ENCODE measurements at places on chromosomes 12 and 14.

GRCh38 chr12:14460212-14460841 is 94.8 kb downstream of the ATF7IP start:
- no peak for DNase-seq

DNA sequence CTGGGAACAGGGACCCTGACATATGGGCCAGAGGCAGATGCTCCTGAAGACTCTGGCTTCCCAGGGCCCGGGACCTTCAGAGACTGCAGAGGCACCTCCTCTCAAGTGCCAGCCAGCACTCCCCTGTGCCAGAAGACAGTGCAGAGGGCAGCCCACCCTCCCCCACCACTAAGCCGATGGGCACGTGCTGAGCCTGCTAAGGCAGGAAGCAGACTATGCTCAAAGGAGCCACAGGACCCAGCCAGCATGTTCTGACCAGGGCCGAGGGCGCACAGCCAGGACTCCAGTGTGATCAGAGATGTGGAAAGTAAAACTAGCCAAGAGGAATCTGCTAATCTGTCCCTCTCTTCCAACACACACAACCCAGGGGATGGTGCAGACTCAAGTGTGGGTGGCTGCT is 29.8 kb downstream of the DIO3 start:
- no peak for DNase-seq

GRCh38 chr12:55001198-55001868 is 16.8 kb upstream of the TESPA1 start:
- DNase-seq: no peak

- DNase-seq: peak; percentile 13
Observed at GRCh38 chr12:55188974-55189556, 31.8 kb upstream of the OR10A7 start.

- DNase-seq: no peak
Observed at GRCh38 chr14:33369041-33369440, 430.4 kb downstream of the NPAS3 start.

GRCh38 chr12:16407346-16407745 is 59.9 kb downstream of the MGST1 start:
- no peak for DNase-seq

- DNase-seq: no peak
Observed at GRCh38 chr12:116692605-116693004, 45.3 kb downstream of the SPRING1 start.

DNA sequence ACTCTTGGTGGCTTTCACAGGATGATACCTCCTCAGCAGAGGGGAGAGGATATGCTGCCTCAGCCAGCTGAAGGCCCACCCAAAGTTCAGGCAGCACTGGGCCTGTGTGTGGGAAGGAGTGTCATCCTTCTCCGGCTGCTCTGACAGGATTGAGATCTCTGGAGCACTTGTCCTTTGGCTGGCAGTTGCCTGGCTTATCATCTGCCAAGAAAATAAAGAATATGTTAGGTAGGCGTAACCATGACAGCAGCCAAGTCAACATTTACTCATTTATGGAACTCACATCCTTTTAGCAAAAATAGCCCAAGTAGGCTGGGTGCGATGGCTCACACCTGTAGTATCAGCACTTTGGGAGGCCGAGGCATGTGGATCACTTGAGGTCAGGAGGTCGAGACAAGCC is 68.5 kb downstream of the PPFIBP1 start:
- no peak for DNase-seq

- DNase-seq: no peak
Observed at GRCh38 chr12:31586728-31587127, 4.2 kb downstream of the DENND5B start.

DNA sequence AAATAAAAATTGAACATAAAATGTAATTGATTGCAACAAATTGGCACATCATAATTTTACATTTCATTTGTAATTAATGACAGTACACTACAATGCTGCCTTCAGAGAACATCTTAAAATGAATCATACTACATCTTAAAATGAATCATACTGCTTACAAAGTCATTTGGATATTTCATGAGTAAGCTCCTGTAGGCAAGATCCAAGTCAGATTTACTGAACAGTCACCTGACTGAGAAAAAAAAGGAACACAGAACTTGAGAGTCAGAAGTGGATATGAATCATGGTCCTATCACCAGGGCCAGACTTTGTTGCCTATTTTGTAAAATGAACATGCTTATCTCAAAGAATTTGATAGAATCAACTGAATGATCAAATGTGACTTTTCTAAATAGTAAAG is 32.7 kb upstream of the FBLN5 start:
- DNase-seq: no peak

- no peak for DNase-seq
Observed at GRCh38 chr14:89531661-89532335, 114.8 kb upstream of the FOXN3 start.

GRCh38 chr12:46661110-46661845 is 164.5 kb downstream of the SLC38A4 start:
- no peak for DNase-seq

- DNase-seq: no peak
Observed at GRCh38 chr12:120286768-120287490, 4.8 kb downstream of the RNU4-2 start.

DNA sequence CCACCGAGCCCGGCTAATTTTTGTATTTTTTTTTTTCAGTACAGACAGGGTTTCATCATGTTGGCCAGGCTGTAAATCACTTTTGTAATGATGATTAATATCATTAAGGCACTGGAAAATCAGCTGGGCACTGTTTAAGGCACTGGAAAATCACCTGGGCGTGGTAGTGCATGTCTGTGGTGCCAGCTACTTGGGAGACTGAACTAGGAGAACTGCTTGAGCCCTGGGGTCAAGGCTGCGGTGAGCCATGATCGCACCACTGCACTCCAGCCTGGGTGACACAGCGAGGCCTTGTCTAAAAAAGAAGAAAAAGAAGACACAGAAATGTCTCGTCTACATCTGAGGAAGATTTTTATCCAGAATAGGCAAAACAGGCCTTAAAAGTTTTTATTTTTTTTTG is 12.7 kb downstream of the SLC11A2 start:
- no peak for DNase-seq

DNA sequence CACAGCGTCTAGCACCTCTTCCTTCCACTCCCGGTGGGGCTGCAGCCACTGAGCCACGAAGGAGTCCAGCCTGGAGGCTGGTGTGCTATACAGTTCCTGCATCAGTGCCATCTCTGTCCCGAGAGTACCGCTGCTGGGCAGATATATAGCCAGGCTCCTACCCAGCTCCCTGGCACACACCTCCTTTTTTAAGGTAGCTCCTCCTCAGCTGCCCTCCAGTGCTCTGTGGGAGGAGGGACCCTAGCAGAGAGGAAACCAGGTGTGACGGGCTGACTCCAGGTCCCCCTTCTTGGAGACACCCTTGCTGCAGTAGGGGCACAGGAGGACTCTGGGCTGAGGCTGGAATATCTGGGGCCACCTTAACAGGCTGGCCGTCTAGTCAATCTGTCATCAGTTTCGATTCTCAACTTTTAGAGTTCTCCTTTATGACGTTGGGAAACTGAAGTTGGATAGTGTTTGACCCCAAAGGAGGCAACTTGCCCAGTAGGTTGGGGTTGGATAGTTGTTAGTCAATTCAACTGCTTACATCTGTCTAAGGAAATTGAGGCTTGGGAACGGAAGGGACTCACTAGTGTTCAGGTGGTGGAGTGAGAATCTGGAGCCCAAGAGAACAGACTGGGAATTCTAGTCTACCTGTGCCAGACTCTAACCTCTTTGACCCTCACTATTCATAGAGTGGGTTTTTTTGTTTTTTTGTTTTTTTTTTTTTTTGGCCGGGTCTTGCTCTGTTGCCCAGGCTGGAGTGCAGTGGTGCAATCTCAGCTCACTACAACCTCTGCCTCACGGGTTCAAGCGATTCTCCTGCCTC is at the start of gene OASL:
OASL (minus strand) TSS at position 386 of the 808 bp plus-strand sequence; CDS start at position 111, 275 bp downstream.
- peak; percentile 39 for DNase-seq

DNA sequence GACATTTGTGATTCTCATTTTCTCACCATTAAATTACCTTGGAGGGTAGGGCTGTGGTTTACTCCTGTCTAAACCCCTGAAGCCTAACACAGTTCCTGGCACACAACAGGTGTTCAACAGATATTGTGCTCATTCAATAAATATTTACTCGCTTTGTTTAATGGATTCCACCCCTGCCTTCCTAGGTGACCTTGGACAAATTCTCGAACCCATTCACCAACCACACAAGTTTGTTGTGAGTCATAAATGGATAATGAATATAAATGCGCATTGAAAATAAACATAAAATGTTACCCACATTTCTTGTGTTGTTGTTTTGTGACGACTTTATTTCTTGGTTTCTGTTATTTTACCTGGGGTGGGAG is 362 bp upstream of the TSFM start:
- no peak for DNase-seq

GRCh38 chr12:19095331-19095730 is 34.2 kb upstream of the PLEKHA5 start:
- DNase-seq: no peak

GRCh38 chr14:91964724-91965123 is 17.2 kb upstream of the FBLN5 start:
- no peak for DNase-seq

DNA sequence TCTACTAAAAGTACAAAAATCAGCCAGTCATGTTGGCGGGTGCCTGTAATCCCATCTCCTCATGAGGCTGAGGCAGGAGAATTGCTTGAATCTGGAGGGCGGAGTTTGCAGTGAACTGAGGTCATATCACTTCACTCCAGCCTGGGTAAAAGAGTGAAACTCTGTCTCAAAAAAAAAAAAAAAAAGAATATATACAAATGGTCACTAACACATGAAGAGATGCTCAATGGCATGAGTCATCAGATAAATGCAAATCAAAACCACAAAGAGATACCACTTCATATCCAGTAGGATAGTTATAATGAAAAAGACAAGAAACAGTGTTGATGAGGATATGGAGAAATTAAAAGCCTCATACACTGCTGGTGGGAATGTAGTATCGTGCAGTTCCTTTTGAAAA is 33.6 kb upstream of the METAP2 start:
- no peak for DNase-seq

GRCh38 chr12:2161473-2161872 is 108.7 kb downstream of the CACNA1C start:
- no peak for DNase-seq

DNA sequence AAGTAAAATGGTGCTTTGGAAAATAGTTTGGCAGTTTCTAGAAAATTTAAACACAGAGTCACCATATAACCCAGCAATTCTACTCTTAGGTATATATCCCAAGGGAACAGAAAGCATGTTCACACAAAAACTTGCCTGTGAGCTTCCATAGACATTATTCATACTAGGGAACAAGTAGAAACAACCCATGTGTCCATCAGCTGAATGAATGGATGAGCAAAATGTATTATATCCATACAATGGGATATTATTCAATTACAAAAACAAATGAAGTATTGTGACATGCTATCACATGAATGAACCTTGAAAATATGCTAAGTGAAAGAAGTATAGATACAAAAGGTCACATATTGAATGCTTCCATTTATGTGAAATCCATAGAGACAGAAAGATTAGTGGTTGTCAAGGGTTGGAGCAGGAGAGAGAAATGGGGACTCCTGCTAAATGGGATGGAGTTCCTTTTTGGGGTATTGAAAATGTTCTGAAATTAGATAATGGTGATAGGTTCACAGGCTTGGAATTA is 7.9 kb downstream of the SLC10A1 start:
- DNase-seq: no peak

DNA sequence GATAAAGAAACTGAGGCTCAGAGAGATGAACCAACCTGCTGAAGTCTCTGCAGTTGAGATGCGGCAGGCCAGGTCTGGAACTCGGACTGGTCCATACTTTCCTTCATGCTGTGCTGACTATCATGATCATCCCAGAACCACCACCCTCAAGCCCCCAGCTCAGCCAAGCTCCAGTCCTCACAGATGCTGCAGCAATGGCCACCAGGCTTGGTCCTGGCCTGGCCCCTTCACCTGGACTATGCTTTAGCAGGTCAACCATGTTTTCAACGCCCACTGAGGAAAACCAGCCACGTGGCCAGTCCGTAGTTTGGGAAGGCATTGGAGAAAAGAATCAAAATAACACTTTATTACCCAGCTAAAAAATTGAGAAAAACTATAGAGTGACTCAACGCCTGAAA is 1.4 kb downstream of the GPR68 start:
- DNase-seq: no peak

GRCh38 chr14:72600551-72601330 is 293.2 kb downstream of the DPF3 start:
- DNase-seq: no peak

DNA sequence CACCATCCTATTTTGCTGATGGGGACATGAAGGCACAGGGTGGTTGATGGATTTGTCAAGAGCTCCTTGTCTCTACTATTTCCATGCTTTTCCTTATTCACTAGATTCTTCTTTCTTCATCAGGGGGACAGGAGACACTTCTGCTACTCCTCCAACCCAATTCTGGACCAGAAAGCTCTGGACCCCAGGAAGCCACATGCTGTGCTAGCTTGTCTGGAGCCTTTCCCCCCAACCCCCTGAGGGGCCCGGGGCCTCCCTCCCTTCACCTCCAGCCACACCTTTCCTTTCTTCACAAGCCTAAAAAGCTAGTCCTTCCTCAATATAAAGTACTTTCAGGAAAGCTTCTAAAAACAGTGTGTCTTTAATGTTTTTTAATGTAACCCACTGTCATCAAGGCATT is 75.1 kb upstream of the CAPRIN2 start:
- no peak for DNase-seq

- no peak for DNase-seq
Observed at GRCh38 chr12:113641426-113642030, 169.9 kb upstream of the LHX5 start.

DNA sequence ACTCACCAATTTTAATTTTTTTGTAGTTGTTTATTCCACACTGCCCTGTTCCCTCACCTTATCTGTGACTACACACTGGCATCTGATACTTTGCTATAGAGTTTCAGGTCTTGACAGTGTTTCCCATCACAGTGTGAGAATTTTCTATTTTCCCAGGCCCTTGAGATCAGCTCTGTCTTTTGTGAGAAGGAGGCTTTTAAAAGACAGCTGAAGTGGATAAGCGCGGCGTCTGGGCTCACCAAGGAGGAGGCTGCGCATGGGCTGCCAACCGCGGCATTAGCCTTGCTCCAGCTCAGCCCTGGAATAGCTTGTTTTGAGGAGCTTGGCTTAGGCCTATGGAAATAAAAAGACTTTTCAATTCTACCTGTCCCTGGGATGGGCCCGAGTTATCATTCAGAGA is 181.3 kb downstream of the RMST start:
- DNase-seq: no peak

- DNase-seq: no peak
Observed at GRCh38 chr14:85607651-85608081, 77.7 kb downstream of the FLRT2 start.

GRCh38 chr14:88613552-88614010 is 50.7 kb downstream of the ZC3H14 start:
- DNase-seq: no peak

GRCh38 chr14:37147310-37147880 is 25.0 kb downstream of the SLC25A21 start:
- no peak for DNase-seq

GRCh38 chr14:100818221-100818699 is 7.7 kb upstream of the MEG3 start:
- DNase-seq: no peak

DNA sequence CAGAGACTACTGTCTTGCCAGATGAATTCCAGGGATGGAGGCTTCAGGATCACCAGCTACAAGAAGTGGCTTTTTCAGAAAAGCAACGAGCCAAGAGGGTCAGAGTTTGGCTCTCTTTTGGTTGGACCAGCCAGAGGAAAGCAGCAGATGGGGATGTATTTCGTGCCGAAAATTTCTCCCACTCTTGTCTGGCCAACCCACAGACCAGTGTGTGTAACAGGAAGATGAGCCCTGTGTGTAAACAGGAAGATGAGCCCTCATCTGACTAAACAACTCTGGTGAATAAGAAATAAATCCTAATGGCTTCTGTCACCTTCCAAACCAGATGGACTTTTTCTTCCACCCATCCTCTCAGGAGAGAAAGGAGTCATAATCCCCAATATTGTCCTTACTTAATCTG is 13.1 kb downstream of the GPR68 start:
- DNase-seq: no peak

All from stimulated activated CD8-positive, alpha-beta memory T cell treated with anti-CD3 and anti-CD28 coated beads, Interleukin-15, amount 100 ng/mL, for 4 hours (primary cell).